ENCODE measurements at places on chromosomes 12 and 14.

DNA sequence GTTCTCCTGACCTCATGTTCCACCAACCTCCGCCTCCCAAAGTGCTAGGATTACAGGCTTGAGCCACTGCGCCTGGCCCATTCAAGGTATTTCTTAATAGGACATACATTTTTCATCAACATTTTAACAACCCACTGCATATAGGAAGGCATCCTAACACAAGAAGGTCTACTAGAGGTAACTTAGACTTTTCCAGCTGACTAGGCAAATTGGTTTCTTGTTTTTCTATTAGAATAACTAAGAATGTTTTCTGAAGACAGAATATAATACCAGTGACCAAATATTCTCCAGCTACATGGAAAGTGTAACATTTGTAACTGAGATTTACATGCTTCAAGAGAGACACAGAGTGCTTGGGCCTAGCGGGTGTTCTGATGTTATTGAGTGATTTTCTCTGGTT, 14.2 kb upstream of the PRB4 start:
- H3K4me3 ChIP-seq, result no peak overlapping the region
- no peak overlapping the region for H3K27ac ChIP-seq
- no peaks in the 10 kb centered on the region for H3K36me3 ChIP-seq
- DNase-seq, result no peak
- H3K4me1 ChIP-seq, result no peaks in the 10 kb centered on the region

GRCh38 chr14:93337143-93337753, 4.4 kb upstream of the BTBD7 start:
- DNase-seq, result no peak
- no peaks in the 10 kb centered on the region for H3K36me3 ChIP-seq
- H3K4me3 ChIP-seq, result no peak overlapping the region
- peaks cover 15% of the 10 kb centered on the region for H3K4me1 ChIP-seq
- no peaks in the 10 kb centered on the region for H3K27me3 ChIP-seq

DNA sequence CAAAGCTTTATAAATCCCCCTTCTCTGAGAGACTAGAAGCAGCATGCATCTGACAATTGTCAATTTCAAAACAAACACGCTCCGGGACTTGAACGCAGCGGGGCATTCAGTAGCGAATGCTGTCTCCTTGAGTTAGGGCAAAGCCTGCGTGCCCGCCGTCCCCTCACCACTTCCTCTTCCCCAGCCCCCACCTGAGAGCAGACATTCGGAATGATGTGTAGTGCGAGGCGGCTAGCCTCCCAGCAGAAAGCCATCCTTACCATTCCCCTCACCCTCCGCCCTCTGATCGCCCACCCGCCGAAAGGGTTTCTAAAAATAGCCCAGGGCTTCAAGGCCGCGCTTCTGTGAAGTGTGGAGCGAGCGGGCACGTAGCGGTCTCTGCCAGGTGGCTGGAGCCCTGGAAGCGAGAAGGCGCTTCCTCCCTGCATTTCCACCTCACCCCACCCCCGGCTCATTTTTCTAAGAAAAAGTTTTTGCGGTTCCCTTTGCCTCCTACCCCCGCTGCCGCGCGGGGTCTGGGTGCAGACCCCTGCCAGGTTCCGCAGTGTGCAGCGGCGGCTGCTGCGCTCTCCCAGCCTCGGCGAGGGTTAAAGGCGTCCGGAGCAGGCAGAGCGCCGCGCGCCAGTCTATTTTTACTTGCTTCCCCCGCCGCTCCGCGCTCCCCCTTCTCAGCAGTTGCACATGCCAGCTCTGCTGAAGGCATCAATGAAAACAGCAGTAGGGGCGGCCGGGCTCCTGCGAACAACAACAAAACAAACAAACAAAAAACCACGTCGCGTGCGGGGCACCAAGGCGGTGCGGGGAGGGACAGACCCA, 2.2 kb downstream of the PRMT8 start:
- H3K27ac ChIP-seq, result no peak overlapping the region
- H3K4me1 ChIP-seq, result no peaks in the 10 kb centered on the region
- DNase-seq, result no peak
- peaks cover 43% of the 10 kb centered on the region for H3K27me3 ChIP-seq
- H3K36me3 ChIP-seq, result no peaks in the 10 kb centered on the region

- H3K27ac ChIP-seq, result no peak overlapping the region
- no peaks in the 10 kb centered on the region for H3K27me3 ChIP-seq
- DNase-seq, result no peak
- no peaks in the 10 kb centered on the region for H3K36me3 ChIP-seq
Measured at GRCh38 chr12:85440271-85440670, 160.3 kb downstream of the ALX1 start.

- peak overlapping the region; percentile 94 for H3K27ac ChIP-seq
- DNase-seq, result peak; percentile 74
- H3K27me3 ChIP-seq, result peaks cover 2% of the 10 kb centered on the region
- peaks cover 22% of the 10 kb centered on the region for H3K36me3 ChIP-seq
- peak overlapping the region; percentile 69 for H3K4me3 ChIP-seq
Measured at GRCh38 chr14:92644171-92644969, 104.1 kb downstream of the LGMN start.

GRCh38 chr14:24411443-24412389, 12.9 kb downstream of the NYNRIN start:
- no peaks in the 10 kb centered on the region for H3K4me1 ChIP-seq
- H3K36me3 ChIP-seq, result no peaks in the 10 kb centered on the region
- no peak overlapping the region for H3K4me3 ChIP-seq

DNA sequence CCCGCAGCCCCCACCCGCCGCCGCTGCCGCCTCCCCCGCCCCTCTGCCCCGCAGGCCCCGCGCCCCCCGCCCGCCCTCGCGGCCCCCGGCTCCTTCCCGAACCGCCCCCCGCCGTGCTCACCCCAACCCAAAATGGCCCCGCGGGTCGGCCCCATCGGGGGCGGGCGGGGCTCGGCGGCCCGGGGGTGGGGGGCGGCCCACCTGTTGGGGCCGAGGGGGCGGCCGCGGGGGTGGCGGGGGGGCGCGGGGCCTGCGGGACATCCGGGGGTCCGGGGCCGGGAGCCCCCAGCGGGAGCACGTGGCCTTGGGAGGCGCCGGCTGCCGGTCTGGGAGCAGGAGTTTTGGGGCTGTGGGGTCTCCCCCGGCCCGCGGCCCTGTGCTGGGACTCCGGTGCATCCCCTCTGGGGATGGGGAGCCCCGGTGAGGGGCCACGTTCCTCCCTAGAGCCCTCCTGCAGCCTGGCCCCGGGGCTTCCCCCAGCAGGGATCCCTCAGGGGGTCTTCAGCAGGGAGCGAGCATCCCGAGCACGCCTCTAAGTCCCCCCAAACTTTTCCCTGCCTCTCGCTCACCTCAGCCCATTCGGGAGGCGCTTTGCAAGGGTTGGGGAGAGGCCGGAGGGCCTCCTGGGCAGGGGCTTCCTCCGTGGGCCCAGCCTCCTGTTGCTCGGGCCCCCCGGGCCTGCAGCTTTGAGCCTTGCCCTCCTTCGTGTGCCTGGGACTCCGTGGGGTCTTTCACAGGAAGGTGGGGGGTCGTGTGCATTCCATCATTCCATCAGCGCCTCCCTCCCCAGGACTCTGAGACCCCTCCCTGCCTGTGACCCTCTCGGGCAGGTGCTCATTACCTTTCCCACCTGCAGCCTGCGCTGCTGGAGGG, 710 bp downstream of the MTA1 start:
- H3K4me1 ChIP-seq, result peaks cover 21% of the 10 kb centered on the region
- H3K4me3 ChIP-seq, result peak overlapping the region; percentile 92
- H3K27me3 ChIP-seq, result no peaks in the 10 kb centered on the region
- no peak for DNase-seq
- peak overlapping the region; percentile 83 for H3K27ac ChIP-seq
- no peaks in the 10 kb centered on the region for H3K36me3 ChIP-seq

DNA sequence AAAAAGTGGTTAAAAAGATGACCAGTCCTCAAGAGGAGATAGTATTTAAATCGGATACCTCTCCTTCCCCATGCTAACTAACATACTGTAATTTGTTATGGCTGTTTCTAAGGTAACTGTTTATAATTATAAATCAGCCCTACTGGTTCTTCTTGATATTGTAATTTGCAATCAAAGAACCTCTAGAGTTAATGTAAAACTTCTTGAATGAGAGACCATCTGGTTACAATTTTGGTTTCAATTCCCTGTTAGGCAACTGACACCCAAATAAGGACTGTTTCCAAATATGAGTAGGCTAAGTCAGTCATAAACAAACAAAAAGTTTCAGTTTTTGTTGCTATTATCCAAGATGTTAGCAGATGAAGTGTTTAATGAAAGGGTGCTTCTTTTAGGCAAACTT, 120.2 kb upstream of the DNM1L start:
- peaks cover 3% of the 10 kb centered on the region for H3K27me3 ChIP-seq
- peak; percentile 63 for DNase-seq
- peak overlapping the region; percentile 71 for H3K27ac ChIP-seq
- H3K4me1 ChIP-seq, result peaks cover 32% of the 10 kb centered on the region
- H3K4me3 ChIP-seq, result peak overlapping the region; percentile 56

GRCh38 chr14:80350707-80351106, 139.4 kb upstream of the DIO2 start:
- H3K27ac ChIP-seq, result no peak overlapping the region
- DNase-seq, result no peak
- no peak overlapping the region for H3K4me3 ChIP-seq
- no peaks in the 10 kb centered on the region for H3K36me3 ChIP-seq
- no peaks in the 10 kb centered on the region for H3K4me1 ChIP-seq
- H3K27me3 ChIP-seq, result no peaks in the 10 kb centered on the region

DNA sequence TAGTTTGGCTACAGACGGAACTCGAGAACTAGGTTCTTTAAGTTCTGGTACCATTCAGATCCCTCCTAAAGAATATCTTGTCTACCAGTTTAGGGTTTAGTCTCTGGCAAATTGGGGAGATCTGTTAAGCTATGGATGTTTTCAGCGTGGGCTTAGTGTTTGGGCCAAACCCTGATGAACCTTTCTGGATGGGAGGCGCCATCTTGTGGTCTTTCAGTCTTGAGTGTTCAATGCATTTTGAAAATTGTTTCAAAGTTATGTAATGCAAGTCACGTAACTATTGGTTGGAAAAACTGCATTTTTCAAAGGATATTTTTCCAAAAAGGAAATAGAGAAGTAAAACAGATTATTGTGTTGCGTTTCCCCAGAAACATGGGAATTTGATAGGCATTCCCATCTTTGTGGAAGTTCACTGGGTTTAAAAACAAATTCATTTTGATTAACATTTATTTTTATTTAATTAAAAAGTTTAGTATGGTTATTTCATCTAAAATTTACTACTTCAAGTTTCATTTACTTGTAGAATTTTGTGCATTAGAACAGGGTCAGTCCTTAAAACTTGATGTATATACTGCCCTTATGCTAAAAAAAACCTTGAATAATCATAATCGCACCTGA, 169.0 kb downstream of the PRIMA1 start:
- H3K4me1 ChIP-seq, result no peaks in the 10 kb centered on the region
- no peaks in the 10 kb centered on the region for H3K36me3 ChIP-seq
- H3K4me3 ChIP-seq, result no peak overlapping the region
- DNase-seq, result peak; percentile 56

DNA sequence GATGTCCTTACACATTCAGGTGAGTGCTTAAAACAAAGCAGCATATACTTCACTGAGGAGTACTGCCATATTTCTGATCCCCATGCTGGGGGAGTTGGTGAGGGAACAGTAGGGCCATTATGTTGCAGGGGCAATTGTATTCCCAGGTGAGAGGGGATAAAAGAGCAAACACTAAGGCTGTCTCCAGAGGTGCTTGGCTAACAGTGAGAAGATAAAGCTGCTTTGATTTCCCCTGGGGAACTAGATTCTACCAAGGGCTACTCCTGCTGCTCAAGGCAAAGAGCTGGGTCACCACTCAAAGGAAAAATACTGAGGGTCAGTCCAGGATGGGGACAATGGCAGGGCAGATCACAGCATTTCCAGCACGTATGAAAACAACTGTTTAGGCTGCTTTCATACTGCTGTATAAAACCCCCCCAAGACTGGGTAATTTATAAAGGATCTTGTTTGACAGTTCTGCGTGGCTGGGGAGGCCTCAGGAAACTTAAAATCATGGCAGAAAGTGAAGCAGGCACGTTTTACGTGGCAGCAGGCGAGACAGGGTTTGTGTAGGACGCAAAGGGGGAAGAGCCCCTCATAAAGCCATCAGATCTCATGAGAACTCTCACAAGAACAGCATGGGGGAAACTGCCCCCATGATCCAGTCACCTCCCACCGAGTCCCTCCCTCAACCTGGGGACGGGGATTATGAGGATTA, 47.8 kb upstream of the OR5AU1 start:
- H3K27ac ChIP-seq, result peak overlapping the region; percentile 55
- no peak for DNase-seq
- H3K4me1 ChIP-seq, result peaks cover 40% of the 10 kb centered on the region
- H3K36me3 ChIP-seq, result peaks cover 70% of the 10 kb centered on the region
- peaks cover 3% of the 10 kb centered on the region for H3K27me3 ChIP-seq
- H3K4me3 ChIP-seq, result no peak overlapping the region

- H3K36me3 ChIP-seq, result no peaks in the 10 kb centered on the region
- DNase-seq, result no peak
- H3K4me3 ChIP-seq, result no peak overlapping the region
- no peaks in the 10 kb centered on the region for H3K27me3 ChIP-seq
Measured at GRCh38 chr12:81207173-81207572, 129.3 kb downstream of the ACSS3 start.

DNA sequence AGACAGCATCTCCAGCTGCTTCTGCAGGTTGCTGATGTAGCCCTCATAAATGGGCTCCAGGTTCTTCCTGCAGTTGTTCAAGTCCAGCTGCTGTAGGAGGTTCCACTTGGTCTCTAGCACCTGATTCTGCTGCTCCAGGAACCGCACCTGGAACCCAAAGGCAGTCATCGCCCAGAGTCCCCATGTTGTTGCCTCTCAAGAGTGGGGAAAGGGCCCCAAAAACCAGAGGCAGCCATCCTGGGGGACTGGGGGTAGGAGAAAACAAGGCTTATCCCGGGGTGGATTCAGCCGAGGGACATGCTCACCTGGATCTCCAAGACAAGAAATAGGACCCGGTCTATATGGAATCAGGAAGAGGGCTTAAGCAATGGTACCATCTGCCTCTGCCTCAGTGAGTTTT, 2.3 kb downstream of the KRT72 start:
- no peak overlapping the region for H3K4me3 ChIP-seq
- H3K36me3 ChIP-seq, result no peaks in the 10 kb centered on the region
- no peaks in the 10 kb centered on the region for H3K4me1 ChIP-seq
- no peak for DNase-seq
- H3K27me3 ChIP-seq, result peaks cover 43% of the 10 kb centered on the region

GRCh38 chr14:39230416-39231035, 3.2 kb upstream of the MIA2 start:
- peaks cover 2% of the 10 kb centered on the region for H3K27me3 ChIP-seq
- H3K27ac ChIP-seq, result no peak overlapping the region
- H3K36me3 ChIP-seq, result no peaks in the 10 kb centered on the region

DNA sequence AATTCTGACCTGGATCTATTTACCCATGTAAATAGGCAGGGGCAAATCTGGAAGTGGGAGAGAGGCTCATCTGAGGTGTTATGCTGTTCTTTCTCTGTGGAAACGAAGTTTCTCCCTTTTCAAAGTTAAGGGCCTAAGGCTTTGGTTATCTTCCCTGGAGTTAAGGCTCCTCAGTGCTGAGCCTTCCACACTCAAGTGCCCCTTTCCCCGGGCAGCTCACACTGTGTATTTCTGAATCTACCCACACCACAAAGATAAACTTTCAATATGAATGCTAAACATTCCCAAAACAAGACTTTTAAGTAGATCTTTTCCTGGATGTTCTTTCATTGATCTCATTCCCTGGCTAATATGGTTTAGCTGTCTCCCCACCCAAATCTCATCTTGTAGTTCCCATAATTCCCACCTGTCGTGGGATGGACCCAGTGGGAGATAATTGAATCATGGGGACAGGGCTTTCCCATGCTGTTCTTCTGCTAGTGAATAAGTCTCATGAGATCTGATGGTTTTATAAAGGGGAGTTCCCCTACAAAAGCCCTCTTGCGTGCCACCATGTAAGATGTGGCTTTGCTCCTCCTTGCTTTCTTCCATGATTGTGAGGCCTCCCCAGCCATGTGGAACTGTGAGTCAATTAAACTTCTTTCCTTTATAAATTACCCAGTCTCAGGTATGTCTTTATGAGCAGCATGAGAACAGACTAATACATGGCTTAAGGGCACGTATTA, 251.1 kb downstream of the NAV3 start:
- no peak overlapping the region for H3K4me3 ChIP-seq
- H3K27ac ChIP-seq, result no peak overlapping the region
- 0 out of 2 replicates have a peak, but pooled peaks cover 5% of the 10 kb centered on the region for H3K36me3 ChIP-seq
